GM04504 (cell line): ENCODE measurements at places on chromosomes 5 and 9.
A peak's percentile ranks its signal among the peaks of the same experiment; 100 is the strongest.

- no peak for DNase-seq
Measured at GRCh38 chr5:99187611-99188010, 258.8 kb upstream of the CHD1 start.

DNA sequence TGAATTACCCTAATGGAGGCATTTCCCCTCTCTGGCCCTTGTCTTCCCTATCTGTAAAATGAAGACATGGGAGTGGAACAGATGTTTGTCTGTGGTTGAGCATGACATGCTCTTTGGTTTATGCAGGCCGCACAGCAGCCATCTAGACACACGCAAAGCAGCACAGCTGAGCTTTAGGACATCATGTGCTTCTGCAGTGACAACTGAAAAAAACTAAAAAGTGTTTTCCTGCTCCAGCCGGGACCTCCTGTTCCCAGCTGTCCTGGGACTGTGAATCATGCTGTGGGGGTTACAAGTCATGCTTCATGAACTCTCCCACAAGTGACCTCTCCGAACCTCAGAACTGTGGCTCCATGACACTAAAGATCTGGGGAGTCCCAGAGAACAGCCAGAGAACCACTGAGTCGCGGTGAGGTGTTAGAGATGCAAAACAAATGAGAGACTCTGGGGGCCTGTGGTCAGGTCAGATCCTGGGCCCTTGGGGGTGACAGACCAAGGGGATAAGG lies 1.7 kb downstream of the SMIM3 start:
- DNase-seq, result peak; percentile 51

DNA sequence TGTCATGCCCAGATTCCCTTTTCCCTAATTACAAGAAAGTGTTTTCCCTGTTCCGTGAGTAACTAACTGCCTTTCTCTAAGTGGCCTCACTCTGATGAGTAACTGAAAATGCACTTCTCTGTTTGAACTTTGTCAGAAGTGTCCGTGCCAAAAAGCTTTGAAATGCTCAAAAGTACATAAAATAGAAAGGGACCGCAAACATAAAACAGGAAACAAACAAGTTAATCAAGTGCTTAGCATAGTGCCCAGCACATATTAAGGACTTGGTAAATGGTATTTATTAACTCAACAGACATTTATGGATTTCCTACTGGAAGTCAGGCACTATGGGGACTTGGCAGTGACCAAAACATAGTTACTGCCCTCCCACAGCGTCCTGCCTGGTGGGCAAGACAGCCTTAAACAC lies 22.3 kb downstream of the AQP3 start:
- no peak for DNase-seq

GRCh38 chr5:135648116-135648515 lies 69.3 kb upstream of the CXCL14 start:
- DNase-seq, result no peak

DNA sequence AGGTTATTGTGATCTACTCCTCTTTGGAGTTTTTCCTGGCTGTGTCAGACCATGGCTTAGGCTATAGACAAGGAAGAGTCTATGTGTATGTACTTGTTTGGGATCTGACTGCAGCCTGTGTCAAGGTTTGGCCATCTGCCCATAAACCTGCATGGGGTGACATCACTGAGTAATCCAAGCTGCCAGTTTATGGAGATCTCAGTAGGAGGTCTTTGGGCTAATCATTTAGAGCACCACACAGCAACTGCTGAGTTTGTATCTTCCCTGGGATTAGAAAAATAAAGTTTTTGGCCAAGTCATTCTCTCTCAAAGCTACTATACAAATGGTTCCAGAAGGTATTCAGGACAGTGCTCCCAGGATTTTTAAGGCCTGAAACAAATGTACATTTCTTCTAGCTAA lies 65.5 kb upstream of the HSPB3 start:
- DNase-seq, result peak; percentile 71

GRCh38 chr9:135307300-135307699 lies 172.3 kb upstream of the PPP1R26 start:
- no peak for DNase-seq

GRCh38 chr9:120846251-120846889 lies 3.6 kb upstream of the PSMD5 start:
- DNase-seq, result no peak

- no peak for DNase-seq
Measured at GRCh38 chr9:15982182-15982581, 429.3 kb downstream of the CCDC171 start.

- DNase-seq, result no peak
Measured at GRCh38 chr9:35798658-35799374, 7.4 kb downstream of the NPR2 start.

- no peak for DNase-seq
Measured at GRCh38 chr5:177473443-177474001, at the start of gene DBN1. TSS of gene DBN1 (minus strand) at chr5:177473634. CDS start at chr5:177473521, 113 bp downstream.

DNA sequence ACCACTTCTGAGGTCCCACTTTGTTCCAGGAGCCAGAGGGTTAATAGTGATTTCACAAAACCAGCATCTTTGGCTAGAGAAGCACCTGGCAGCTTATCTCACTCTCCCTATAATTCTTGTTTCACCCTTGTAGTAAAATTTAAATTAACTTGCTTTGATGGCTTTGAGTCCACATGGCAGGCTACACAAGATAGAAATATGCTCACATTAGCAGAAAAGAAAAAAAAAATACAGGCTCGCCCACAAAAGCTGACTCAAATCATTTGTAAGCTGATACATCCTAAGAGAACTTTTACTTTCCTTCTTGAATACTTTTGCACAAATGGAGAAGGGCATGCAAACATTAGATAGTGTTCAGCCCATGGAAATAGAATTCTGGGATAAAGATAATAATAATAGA lies 36.2 kb downstream of the TNFSF15 start:
- no peak for DNase-seq

GRCh38 chr5:67077296-67077695 lies 119.3 kb downstream of the CD180 start:
- DNase-seq, result no peak

GRCh38 chr9:14313951-14314423 lies at the start of gene NFIB:
TSS of gene NFIB (minus strand) at chr9:14314141. CDS start at chr9:14313511, 630 bp downstream.
- no peak for DNase-seq

DNA sequence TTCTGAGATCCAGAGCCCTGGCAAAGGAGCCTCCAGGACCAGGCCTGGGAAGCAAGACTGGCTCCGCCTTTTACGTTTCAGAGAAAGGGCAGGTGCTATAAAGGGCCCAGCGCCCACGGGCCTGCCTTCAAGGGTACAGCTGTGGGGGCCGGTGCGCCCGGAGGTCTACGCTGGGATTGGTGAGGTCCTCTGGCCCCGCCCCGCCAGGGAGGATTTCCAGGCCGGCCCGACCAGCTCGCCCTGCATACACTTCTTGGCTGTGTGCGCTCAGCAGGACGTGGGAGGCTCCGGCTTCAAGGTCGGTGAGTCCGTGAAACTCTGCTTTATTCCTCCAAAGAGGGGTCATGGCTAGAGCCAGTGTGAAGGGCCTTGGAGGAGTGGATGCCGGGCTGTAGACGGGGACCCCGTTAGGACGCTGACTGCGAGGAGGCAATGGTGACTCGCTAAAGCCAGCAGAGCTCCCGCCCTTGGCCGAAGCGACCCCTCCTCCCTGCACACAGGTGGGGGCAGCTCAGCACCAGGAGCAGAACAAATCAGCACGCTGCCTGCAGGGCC lies at the start of gene CKMT2:
Gene CKMT2 (plus strand): TSS at position 243 of the 555 bp plus-strand sequence. CDS start 17,811 bp downstream, outside the sequence.
- DNase-seq, result no peak

DNA sequence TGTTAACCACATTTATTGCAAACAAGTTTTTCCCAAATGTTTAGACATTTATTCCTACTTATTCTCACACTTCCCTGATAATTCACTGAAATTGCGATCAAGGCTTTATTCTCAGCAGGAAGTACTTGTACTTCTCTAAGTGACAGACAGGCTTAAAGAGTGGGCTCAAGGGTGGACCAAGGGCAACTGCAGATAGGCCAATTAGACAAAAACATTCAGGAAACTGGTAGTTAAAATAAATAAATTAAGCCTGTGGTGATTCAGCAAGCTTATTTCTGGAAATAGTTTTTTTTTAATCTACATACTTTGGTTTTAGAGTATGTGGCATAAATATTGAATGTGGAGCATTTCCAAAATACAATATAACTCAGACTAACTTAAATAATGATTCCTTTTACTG lies 136.1 kb downstream of the UGCG start:
- no peak for DNase-seq

- no peak for DNase-seq
Measured at GRCh38 chr5:139061856-139062255, 136.3 kb downstream of the SIL1 start.

DNA sequence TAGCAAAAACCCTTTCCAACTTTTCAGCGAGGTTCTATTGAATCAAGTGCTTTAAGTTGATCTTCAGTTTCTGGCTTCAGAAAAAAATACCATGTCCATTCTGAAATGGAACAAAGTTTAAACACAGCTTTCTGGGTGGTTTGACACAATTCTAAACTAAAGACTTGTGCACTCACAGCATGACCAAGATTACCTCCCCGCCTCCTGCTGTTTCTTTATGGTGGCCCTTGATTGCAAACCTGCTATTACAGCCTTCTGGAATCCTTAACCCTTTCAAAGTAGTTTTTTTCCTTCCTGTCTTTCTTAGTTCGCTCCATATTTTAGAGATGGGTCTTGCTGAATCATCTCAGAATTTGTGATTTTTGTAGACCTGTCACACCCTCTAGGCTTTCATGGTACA lies 135.9 kb upstream of the FBN2 start:
- DNase-seq, result no peak

DNA sequence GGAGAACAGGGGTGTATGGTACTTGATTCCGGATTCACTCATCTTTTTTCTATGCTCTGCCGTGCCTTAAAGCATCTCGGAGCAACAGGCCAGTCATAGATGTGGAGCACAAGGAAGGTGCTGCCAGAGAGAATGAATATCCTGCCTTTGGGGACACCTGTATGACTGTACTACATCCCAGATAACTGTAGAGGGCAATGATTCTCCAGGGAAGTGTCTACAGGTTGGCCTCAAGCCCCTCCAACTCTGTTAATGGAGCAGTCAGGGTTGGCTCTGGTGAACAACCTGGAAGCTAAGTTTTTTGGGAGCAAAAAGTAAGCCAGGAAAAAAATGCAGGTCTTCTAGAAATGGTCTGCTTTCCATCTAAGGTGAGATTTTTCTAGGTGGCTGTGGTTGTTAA lies 71.0 kb downstream of the NREP start:
- DNase-seq, result no peak

GRCh38 chr5:7816535-7816901 lies 34.4 kb downstream of the CFAP90 start:
- no peak for DNase-seq

DNA sequence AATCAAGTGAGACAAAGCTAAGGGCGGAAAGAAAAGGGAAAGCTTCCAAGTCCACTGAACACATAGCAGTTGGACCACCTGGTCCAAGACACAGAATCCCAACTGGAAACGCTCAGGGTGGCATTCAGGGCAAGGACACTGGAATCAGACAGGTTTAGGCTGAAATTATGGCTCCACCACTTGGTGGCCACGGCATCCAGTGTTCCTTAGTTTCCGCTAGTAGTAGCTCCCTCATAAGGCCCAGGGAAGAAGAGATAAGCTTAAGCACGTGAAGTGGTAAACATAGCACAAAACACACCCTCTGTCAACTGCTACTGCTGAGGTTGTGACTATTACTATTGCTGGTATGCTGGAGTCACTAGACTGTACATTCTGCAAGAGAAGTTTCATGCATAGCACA lies 209.4 kb downstream of the GLIS3 start:
- DNase-seq, result no peak

- DNase-seq, result no peak
Measured at GRCh38 chr9:107481035-107481434, 8.5 kb downstream of the KLF4 start.

GRCh38 chr9:129595903-129596540 lies 24.9 kb downstream of the C9orf50 start:
- DNase-seq, result no peak

- no peak for DNase-seq
Measured at GRCh38 chr5:53126521-53126920, 17.0 kb upstream of the MOCS2 start.

GRCh38 chr9:100689635-100690034 lies 111.8 kb downstream of the CAVIN4 start:
- DNase-seq, result no peak

GRCh38 chr5:82169892-82170291 lies 108.3 kb downstream of the RPS23 start:
- no peak for DNase-seq

DNA sequence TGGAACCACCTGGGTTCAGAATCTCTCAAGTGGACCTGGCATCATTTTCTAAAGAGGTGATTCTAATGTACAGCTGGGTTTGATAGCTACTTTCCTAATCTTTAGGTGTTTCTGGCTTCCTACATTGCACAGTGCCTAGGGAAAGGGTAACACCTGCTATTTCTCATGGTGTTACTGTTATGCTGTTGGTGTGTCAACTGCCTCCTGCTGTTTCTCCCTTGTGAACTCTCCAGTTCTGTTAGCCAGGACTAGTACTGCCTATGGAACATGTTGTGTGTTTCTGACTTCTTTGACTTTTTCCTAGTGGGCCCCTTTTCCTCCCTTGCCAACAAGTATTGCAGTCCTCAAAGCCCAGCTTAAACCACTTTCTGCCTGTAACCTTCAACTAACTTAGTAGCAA lies 5.5 kb downstream of the ARHGEF28 start:
- DNase-seq, result no peak

DNA sequence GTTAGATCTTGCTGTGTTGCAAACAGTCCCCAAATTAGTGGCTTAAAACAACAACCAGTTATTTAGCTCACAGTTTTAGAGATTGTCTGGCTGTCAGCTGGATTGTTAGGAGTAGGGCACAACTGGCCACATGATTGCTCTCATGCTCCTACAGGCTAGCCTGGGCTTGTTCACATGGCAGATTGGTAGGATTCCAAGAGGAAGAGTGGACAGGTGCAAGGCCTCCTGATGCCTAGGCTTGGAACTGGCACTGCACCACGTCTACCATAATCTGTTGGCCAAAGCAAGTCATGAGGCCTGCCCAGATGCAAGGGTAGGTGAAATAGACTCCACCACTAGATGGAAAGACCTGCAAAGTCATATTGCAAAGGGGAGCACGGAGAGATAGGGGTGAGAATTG lies 76.4 kb downstream of the ACER2 start:
- no peak for DNase-seq

- peak; percentile 12 for DNase-seq
Measured at GRCh38 chr9:84697509-84698114, 28.1 kb downstream of the NTRK2 start.

DNA sequence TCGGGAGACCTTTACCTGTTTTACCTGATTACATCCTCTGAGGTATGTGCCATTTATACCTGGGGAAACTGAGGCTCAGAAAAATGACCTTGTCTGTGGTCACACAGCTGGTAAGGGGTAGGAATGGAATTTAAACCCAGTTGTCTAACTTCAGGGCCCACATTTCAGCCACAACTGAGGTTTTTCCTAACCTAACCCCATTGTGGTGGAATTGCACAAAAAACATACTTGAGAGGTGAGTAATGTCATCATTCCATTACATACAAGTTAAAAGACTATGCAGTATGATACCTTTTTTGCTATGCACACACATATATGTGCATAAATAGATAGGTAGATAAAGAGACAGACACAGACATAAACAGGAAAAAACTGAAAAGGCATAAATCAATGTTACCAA lies 14.1 kb downstream of the FGF1 start:
- DNase-seq, result no peak

- no peak for DNase-seq
Measured at GRCh38 chr9:133534346-133535291, at the start of gene ADAMTSL2. TSS of gene ADAMTSL2 (plus strand) at chr9:133534704. CDS start at chr9:133536713, 2,009 bp downstream.

- no peak for DNase-seq
Measured at GRCh38 chr9:127991017-127991756, 10.4 kb upstream of the EEIG1 start.
